Activated gamma-delta T cell treated with Interleukin-2 at 50 U/mL for 16 hours (primary cell): ENCODE measurements at places on chromosomes 13 and 19.

DNA sequence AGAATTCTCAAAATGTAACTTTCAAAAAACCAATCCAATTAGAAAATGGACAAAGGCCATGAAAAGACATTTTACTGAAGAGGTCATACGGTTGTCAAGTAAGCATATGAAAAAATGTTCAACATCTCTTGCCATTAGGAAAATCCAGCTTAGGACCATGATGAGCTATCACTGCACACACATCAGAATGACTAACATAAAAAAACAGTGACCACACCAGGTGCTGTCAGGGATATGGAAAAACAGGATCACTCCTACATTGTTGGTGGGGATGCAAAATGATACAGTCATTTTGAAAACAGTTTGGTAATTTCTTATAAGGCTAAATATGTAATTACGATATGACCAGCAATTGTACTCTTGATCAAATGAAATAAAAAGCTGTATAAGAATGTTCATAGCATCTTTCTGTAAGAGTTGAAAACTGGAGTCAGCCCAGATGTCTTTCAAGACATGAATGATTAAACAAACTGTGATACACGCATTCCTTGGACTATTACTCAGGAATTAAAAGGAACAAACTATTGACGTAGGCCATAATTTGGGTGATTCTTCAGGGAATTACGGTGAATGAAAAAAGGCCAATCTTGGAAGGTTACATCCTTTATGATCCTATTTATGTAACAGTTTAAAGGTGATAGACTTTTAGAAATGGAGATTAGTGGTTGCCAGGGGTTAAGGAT, 26.9 kb upstream of the RCBTB2 start:
- no peak for DNase-seq

GRCh38 chr13:54682184-54682583, 1653.6 kb downstream of the OLFM4 start:
- no peak for DNase-seq

GRCh38 chr13:76210262-76210661, 574.1 kb downstream of the LMO7 start:
- DNase-seq: no peak

GRCh38 chr13:80177327-80177726, 163.6 kb downstream of the SPRY2 start:
- no peak for DNase-seq

DNA sequence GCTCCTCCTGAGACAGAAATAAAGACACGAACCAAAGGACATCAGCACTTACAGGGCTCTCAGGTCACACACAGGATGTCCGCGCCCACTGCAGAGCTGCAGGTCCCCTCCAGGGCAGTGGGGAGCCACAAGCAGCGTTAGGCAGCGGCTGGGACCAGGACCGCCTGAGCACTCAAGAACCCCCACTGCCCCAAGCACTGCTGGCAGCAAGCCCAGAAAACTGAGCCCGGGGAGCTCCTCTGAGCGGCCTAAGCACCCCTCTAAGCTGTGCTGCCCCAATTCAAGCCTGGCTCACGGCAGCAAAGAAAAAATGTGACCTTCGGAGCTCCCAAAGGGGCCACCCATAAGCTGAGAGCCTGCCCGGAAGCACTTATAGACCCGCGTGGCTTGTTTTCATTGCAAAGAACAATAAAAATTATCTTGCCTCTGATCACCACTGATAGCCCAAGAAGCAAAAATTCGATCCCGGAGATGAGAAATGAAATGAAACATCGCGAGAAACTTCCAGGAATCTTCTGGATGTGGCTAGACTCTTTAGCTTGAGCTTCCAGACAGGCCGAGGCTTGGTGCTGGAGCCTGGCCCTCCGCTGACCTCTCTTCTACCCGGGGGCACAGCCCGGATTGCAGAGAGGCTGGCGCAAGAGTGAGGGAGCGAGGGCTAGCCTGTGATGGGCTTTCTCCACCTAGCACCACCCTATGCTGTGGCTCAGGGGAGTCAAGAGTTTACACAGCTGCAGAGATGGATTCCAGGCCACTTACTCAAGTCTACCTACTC, 6.3 kb downstream of the DPP9 start:
- no peak for DNase-seq

DNA sequence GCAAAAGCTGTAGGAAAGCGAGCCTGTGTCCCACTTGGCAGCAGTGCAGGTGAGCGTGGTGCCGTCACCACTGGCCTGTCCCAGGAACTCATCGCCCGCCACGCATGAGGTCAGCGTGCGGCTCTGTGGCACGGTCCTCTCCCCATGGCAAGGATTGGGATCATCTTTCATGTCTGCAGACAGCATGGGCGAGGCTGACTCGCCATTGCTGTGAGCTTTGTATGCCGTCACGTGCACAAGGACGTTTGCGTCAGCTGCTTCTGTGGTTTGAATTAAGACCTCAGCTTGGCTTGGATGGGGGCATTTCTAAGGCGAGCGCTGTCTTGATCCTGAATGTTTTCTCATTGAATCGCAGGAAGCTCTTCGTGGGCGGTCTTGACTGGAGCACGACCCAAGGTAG, 9.8 kb downstream of the DAZAP1 start:
- no peak for DNase-seq

- no peak for DNase-seq
Observed at GRCh38 chr13:74661851-74662250, 527.6 kb upstream of the KLF12 start.
